ENCODE measurements at places on chromosomes 5 and 9.

DNA sequence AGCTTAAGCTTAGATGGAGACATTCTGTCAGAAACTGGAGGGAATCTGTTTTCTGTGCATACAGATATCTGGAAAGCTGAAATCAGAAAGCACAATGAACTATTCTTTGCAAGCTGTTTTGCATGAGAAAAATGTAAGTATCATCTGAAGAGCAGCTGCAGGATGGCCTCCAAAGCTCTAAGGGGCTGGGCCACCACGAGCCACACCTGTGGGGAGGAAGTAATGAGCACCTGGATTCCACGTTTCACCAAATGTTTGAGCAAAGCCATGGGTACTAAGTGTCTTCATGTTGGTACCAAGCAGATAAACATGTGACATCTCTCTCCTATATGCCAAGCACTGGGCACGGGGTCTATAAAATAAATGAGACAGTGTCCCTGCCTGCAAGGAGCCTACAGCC, 199.3 kb downstream of the TTLL11 start:
- DNase-seq: no peak

GRCh38 chr9:120841930-120842684, 615 bp downstream of the PSMD5 start:
- DNase-seq: no peak

GRCh38 chr9:93207860-93208734, 24.2 kb downstream of the WNK2 start:
- no peak for DNase-seq

DNA sequence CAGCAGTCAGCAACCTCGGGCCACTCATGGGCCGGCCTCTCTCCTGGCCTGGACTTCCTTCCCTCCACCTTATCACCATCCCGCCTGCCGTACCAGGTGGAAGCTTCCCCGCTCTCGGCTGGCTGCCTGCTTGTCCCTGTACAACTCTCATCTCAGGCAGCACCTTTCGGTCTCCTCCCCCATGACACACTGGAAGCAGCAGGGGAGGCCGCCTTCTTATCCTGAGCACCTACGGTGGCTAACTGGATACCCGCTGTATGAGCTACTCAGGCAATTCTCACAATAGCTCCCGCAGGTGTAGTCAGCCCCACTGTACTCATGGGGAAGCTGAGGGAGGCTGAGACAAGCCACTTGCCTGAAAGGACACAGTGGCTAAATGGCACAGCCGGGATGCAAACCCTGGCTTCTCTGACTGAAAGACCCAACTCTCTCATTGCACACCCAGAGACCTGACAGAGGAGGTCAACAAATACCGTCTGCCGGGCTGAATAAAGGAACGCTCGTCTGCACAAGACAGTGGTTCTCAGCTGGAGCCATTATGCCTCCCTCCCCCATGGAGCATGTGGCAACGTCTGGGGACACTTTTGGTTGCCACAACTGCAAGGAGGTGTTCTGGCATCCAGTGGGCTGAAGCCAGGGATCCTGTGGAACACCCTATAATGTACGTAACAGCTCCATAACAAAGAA, 9.6 kb downstream of the STK10 start:
- DNase-seq: no peak

GRCh38 chr5:73093943-73094342, 26.4 kb upstream of the TMEM171 start:
- no peak for DNase-seq

GRCh38 chr5:61926911-61927310, 379.1 kb upstream of the KIF2A start:
- no peak for DNase-seq

DNA sequence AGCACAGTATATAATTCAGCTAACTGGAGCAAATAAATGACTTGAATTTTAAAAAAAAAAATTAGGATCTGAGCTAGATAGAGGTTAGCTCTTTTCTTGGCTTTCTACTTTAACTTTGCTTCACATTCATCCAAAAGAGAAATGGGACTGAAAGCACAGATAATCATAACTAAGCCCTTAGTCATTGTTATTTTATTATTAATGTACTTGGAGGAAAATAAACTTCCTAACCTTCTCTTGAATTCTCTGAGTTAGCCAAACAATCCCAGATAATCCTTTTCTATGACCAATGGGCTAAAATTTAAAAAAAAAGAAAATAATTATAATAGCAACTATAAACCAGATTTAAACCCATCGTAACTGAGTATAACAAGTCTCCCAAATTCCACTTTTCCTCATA, 57.6 kb upstream of the RASA1 start:
- DNase-seq: no peak

- no peak for DNase-seq
Measured at GRCh38 chr5:129228577-129228976, 134.0 kb downstream of the ISOC1 start.

DNA sequence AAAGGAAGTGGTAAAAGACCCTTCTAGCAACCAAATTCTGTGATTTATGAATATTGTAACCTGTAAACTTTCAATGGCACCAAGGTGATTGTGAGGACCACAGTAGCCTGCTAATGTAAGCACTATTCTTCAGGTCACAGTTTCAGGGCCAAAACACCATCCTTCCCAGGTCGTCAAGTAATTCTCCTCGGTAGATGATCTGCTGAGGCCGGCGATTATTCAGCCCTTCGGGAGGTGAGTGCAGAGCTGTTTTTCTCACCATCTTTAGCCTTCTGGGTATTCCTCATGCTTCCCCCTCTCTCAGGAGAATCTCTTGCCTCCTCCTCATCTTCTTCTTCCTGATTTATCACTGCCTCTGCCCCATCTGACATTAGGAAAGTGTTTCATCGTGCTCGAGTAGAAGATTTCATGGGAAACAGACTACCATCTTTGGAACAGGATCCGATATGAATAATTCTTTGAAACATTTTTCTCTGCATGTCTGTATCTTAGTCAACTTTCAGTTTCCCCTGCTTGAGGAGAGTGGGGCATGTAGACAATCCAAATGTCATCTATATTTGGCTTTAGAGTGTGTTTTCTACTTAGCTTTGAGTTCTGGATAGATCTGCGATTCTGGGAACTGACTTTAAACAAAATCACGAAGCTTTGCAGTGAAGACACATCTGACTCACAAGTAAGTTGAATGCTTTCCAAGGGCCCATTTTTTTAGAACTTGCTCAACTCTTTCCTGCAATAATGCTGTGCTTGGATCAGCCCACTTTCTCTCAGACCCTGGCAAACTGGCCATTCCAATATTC, 173.9 kb downstream of the AOPEP start:
- no peak for DNase-seq

- DNase-seq: peak; percentile 64
Measured at GRCh38 chr9:129175825-129176633, 2.0 kb downstream of the IER5L start.

- DNase-seq: peak; percentile 49
Measured at GRCh38 chr9:21709464-21710058, 92.9 kb upstream of the MTAP start.

GRCh38 chr9:135850737-135851136, 56.6 kb downstream of the CAMSAP1 start:
- no peak for DNase-seq

- DNase-seq: no peak
Measured at GRCh38 chr5:173790177-173790719, 97.9 kb upstream of the CPEB4 start.

DNA sequence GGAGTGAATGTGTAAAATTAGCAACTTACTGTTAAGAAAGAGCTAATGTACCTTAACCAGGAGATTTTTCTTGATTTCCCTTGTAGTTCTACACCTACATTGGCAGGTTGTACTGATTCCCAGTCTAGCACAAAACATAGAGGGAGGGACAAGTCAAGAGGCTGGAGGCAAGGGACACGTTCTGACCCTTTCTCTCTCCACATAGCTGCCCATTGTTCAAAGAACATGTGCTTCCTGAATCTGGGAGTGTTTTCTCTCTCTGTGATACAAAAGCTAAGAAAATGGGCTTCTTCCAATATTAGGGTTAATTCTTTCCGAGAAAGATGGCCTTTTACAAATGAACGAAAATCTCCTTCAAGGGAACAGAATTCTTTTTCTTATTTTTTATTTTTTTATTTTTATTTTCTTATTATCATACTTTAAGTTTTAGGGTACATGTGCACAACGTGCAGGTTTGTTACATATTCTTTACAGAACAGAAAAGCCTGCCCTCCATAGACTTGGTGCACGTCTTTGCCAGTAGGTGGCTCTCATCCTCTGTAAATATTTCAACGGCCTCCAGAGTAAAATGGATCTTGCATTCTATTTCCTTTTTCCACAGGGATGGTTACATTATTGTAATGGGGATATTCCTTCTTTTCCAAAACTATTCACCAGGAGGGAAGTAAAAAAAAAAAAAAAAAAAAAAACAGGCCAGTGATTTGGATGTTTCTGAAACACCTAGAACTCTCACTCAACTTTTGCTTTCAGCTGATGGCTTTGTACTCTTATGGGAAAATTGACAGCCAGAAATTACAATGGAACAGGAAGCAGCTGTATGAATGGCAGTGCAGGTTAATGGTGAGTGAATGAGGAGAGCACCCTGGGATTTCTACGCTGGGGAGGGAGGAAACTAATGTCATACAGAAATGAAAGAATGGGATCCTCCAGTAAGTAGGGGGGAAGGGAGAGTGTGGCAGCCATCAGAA, 13.1 kb upstream of the IFNA5 start:
- DNase-seq: no peak

DNA sequence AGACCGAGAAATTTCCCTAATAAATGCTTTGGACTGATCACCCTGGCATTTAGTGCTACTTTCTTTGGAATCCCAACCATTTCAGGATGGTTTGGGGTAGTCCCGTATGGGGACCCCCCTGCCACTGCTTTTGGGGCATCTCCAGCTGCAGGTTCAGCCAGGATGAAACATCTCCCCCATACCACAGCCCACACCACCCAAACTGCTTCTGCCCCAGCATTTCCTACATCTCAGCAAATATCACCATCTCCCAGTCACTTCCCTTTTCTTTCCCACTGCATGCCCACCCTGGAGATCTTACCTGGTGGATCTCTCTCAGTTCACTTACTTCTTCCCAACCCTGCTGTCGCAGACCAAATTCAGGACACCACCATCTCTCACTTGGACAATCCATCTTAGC, 4.8 kb upstream of the P4HA2 start:
- no peak for DNase-seq

GRCh38 chr5:54045077-54045792, 265.1 kb downstream of the ARL15 start:
- no peak for DNase-seq

DNA sequence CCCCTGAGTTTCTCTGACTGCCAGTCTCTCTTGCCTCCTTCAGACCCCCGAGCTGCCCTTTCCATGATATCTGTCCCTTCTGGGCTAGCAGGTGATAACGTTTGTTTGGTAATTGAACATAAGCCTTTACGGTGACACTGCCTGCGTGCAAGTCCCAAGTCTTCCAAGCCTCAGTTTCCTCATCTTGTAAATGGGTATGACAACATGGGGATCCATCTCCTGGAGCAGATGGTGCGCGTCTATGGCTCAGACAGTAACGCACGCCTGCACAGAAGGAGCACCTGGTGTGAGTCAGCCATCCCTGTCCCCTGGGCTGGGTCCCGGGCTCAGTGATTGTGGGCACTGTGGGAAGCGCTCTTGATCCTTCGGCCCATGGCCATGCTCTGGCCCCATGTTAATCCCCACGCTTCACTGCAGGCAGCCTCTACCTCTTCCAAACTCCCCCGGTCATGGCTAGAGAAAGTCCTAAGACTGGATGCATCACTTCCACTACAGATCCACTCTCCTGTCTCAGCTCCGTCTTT, 85.8 kb downstream of the DAP start:
- DNase-seq: no peak

DNA sequence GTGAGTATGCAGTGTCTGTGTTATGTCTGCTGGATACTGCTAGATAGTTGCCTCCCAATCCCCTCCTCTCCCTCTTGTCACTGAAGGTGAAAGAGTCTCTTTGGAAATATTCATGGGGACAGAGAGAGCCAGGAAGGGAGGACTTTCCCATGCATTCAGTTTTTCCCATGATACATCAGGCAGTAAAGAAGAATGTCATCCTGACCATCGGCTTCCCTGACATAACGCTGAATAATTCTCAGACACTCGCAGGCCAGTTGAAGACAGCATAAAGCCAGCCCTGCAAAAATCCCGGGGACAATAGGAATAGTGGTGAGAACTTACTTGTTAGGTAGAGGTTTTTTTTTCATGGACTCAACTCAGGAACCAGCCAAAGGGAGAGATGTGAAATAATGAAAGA, 58.1 kb downstream of the KLF4 start:
- no peak for DNase-seq

GRCh38 chr5:177429248-177430040, 3.0 kb downstream of the GRK6 start:
- no peak for DNase-seq

DNA sequence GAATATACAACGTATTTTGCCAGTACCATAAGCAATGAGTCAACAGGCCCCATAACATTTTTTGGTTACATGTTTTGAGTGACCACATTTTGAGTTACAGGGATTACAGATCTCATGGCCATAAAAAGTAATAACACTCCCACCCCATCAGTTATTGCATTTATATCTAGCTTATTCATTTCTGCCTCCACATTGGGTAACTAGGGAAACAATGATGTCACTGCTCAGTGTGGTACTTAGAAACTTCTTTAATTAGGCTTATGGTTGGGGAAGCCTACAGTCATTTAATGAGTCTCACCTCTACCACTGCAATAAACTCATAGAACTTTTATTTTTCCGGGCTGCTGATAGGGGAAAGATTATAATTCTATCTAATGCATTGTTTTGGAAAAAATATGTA, 39.9 kb upstream of the SMIM15 start:
- DNase-seq: no peak

DNA sequence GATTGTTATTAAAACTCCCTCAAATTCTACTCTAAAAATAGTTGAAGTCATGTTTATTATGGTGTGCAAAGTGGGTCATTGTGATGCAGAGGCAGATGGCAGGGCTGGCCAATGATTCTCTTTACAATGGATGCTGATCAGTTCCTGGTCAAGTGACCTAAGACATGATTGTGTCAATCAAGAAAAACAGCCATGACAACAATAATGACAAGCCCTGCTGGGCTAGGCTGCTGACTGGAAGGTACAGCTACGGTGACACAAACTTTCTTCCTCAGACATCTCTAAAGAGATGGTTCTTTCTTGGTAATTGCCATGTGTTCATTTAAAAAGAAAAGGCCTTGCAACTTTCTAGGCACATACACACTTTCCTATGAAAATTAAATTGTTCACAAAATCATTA, 3.6 kb downstream of the SLC24A2 start:
- DNase-seq: no peak

DNA sequence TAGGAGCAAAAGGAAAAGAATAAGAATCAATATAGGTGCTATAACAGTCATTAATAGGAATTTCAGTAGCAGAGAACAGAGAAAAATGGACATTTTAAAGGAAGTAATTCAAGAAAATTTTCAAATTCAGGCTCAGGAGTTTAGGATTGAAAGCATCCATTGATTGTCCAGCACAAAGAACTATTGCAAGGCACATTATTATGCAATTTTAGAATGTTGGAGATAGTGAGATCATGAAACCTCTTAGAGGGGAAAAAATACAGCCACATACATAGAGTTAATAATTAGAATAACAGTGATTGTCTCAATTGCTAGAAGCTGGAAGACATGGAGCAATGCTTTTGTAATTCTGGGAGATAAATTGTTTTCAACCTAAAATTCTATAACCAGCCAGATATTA, 31.5 kb downstream of the CNTLN start:
- DNase-seq: no peak

Data from liver (tissue), 10 donors.